Activated T-cell treated with anti-CD3 and anti-CD28 coated beads, Interleukin-2, amount 50 U/mL, for 4 hours (primary cell): ENCODE measurements at places on chromosomes 6 and 20. TPM values are rescaled to one million over a fixed set of nuclear protein-coding genes. Genes with fewer than 3 reads are reported as not detected.

DNA sequence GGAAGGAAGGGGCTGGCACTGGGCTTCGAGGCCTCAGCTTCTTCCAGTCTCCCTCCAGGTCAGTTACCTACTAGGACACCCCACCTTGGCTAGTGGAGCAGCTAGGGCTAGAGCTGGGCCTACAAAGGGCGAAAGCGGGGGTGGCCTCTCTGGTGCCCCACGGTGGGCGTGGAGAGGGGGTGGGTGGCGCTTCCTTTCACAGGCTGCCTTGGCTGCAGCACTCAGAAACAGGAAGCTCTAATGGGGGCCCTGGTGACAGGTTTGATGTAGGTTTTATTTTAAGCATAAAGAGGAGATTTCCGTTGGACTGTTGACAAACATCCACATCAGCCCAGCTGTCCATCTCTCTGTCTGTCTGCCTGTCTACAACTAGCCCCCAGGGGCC, 13.4 kb downstream of the FAM110A start:
- DNase-seq = peak; percentile 42

DNA sequence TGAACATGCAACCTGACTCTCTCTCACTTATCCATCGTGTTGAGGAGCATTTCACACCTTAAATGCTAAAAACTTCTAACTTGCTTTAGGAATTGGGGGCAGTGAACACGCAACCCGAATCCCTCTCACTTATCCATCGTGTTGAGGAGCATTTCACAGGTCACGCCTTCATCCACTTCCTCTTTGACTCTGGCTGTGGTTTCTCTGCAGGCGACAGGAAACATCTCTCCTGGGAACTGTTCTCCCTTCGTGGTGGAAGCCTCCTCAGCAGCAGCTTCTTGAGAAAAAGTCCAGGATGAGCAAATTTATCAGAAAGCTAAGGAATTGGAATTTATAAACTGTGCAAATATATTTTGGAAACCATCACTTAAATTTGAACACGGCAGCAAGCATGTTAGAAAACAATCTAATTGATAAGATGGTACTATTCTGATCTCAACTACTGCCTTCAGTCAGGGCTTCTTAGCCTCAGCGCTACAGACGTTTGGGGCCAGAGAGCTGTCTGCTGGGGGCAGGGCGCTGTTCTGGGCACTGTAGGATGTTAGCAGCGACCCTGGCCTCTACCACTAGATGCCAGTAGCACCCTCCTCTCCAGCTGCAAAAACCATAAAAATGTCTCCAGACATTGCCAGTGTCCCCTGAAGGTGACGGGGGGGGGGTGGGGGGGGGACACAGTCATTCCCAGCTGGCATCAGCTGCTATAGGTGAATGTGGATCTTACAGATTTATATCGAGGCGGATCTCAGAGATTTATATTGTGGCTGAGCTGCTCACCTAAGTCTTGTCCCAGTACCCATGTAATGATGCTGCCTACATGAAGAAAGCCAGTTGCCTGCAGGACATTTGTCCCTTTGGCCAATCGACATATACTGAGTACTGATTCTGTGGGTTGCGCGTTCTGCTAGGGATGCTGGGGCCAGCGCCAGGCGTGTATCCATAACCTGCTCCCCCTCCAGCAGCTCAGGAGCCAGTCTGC, 26.2 kb downstream of the CTCFL start:
- DNase-seq = peak; percentile 16

The CST2 gene
- not detected for total RNA-seq

DNA sequence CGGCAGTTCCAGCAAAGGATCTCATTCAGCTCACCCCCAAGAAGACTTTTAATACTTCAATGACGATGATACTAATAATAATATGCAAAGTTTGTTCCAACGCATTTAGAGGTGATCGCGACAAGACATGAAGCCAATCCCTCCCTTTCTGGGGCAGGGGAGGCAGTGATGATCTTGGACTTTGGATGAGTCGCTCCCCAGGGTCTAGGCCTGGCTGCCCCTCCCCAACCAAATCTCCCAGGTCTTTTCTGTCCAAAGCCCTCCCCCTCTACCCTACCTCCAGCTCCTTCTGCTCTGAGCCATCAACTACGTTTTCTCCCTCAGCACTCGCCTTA, 33.9 kb downstream of the HLA-A start:
- no peak for DNase-seq

- DNase-seq = no peak
These were observed 121.3 kb upstream of the SLC22A16 start for GRCh38 chr6:110597761-110598160.
